ENCODE measurements at places on chromosomes 3 and 15. TPM values are rescaled to one million over a fixed set of nuclear protein-coding genes. Genes with fewer than 3 reads are reported as not detected.

GRCh38 chr3:128808672-128809071 is 70.7 kb upstream of the ACAD9 start:
- no peak for DNase-seq

The MME gene
- polyA plus RNA-seq, result 489 TPM

The FSD2 gene
- polyA plus RNA-seq, result 0.29 TPM

DNA sequence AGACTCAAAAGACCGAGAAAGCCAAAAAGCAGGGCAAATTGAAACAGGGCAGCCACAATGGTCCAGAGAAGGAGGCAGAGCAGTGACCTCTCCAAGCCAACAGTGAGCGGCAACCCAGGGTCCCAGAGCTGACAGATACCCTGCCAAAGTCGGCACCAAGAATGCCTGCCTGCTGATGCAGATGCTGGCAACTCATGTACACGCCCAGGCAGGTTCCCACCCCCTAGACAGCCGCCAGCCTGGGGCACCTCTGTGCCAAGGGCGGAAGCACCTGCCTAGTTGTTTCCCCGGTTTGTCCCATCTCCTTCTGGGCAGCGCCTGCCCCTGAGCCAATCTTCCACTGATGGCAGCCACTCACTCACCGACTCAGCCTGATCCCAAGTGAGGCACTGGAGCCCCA is 22.1 kb downstream of the KLHL25 start:
- DNase-seq, result no peak

DNA sequence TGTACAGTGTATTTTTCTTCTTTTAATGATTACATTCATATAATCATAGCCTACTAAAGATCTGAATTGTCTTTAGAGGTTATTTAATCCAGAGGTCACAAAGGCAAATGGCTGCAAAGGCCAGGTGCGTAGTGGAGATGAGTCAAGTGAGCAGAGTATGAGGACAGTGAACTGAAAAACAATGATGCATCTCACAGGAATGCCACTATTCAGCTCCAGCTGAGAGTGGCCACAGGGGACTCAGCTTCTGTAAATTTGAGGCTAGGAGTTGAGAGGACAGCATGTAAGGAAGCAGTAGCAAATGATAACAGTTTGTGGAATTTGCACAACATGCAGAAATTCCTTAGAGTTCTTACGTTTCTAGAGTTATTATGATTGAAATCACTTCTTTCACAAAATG is 50.4 kb downstream of the COL6A5 start:
- DNase-seq, result no peak

- DNase-seq, result no peak
These were observed 760.3 kb upstream of the ARRDC4 start for GRCh38 chr15:97200161-97200560.

DNA sequence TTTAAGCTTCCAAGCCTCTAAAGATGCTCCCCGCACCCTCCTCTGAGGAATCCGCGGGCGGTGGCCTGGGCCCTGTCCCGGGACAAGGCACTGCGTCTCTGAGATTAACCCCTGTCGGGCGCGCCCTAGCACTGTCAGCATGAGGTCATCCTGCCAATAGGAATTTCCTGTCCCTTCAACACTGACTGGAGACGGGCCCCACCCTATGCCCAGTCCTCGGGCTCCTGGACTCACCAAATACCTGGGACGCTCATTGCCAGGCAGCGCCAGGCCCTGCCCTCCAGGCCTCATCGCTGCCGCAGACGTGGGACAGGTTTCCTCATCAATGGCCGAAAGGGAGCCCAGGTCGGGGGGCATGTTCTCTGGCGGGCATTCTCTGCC is 67.6 kb upstream of the SH3GL3 start:
- DNase-seq, result no peak

The FGD5 gene
- polyA plus RNA-seq, result 22.9 TPM

DNA sequence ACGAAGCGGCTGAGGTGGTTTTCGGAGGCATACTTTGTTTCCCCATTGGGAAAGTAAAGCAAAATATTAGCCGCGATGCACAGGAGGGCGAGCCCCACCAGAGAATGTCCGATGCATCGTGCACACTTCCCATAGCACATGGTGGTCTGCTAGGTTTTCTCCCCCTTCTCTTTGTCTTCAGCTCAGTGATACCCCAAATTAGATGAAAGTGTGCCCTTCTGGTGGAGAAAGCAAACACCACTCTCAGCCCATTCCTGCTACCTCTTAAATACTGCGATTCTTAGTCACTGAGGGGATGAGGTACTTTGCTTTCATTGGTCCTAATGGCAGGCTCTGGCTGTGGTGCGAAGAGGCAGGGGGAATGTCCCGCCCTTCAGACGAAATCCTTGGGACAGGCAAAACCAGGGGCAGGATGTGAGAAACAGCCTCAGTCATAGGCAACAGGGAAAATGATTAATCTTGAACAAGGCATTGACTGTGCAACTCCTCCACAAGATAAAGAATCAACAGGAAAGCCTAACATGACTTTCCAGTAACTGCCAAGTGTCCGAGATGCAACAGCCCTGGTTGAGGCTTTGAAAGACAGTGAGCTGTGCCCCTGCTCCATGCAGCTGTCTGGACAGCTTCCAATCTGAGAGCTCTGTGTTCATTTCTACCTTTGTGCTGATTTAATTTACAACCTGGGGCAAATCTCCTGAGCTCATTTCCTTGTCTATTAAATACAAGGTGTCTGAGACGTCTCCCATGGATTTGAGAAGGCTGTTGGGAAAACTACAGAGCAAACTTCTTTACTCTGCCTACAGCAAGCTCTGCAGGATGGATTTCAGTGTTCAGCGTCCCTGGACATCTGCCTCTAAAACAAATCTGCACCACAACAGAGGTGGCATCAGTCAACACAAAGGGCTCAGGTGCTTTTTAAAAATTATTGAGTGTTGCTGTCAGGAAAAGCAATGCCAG is at the start of gene TM4SF1:
Gene TM4SF1 (minus strand): TSS at position 242 of the 957 bp plus-strand sequence. CDS start 102 bp downstream, at position 140.
- DNase-seq, result no peak

The SMAD6 gene
- 30.1 TPM for polyA plus RNA-seq

The MESP2 gene
- polyA plus RNA-seq, result 0.18 TPM

- DNase-seq, result no peak
These were observed 157.8 kb upstream of the CTNNB1 start for GRCh38 chr3:41041462-41041861.

GRCh38 chr3:185342459-185343174 is 20.3 kb upstream of the MAP3K13 start:
- no peak for DNase-seq

DNA sequence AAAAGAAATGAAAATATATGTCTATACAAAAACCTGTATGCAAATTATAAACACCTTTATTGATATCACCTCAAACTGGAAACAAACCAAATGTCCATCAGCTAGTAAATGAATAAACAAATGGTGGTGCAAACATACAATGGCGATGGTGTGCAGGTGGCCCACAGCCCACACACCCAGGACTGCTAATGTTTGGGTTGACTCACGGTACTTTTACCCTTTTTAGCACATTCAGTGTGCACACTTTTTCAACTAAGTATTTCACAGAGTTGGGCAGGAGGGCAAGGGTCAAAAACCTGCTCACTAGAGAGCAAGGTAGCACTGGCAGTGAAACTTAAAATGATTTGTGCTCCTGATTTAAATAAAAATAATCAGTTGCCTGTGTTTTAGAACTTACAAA is 123.1 kb upstream of the BHLHE40 start:
- no peak for DNase-seq
